ENCODE measurements at places on chromosomes 5 and 9. TPM values are rescaled to one million over a fixed set of nuclear protein-coding genes. Genes with fewer than 3 reads are reported as not detected.

DNA sequence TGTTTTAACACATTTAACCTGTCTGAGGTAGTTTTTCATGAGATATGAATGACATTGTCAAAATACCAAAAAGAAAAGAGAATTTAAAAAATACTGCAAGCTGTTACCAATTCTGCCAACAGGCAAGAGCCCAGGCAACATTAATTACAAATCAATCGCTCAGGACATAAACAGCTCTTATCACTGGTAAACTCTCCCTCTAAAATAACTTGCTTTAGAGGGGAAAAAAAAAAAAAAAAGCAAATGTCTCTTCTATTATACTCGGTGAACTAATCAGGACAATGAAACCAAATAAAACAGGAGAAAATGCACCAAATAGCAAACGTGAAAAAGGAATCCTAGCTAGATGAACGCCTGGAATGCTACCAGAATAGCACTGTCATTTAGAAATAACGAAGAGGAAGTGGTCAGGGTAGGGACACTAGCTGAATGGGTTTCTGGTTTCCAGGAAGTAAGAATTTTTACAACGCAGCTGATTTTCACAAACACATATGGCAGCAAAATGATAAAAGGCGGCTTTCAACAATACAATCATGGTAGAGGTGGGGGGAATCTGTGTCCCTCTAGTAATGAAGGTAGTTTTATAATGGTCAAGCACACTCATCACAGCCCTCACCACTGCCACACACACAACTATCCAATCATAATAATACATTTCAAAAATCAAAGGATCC lies 94.9 kb downstream of the DENND1A start:
- no peaks in the 10 kb centered on the region for H3K4me1 ChIP-seq
- H3K36me3 ChIP-seq: 0 out of 2 replicates have a peak, but pooled peaks cover 1% of the 10 kb centered on the region
- no peaks in the 10 kb centered on the region for H3K27me3 ChIP-seq
- H3K4me3 ChIP-seq: no peak overlapping the region
- DNase-seq: no peak
- H3K27ac ChIP-seq: no peak overlapping the region

- H3K36me3 ChIP-seq: no peaks in the 10 kb centered on the region
- H3K4me3 ChIP-seq: no peak overlapping the region
- H3K27ac ChIP-seq: no peak overlapping the region
- no peaks in the 10 kb centered on the region for H3K27me3 ChIP-seq
Observed at GRCh38 chr9:13759551-13759950, 480.1 kb upstream of the MPDZ start.

- H3K4me3 ChIP-seq: no peak overlapping the region
- no peak overlapping the region for H3K27ac ChIP-seq
- H3K27me3 ChIP-seq: no peaks in the 10 kb centered on the region
- H3K36me3 ChIP-seq: no peaks in the 10 kb centered on the region
- no peaks in the 10 kb centered on the region for H3K4me1 ChIP-seq
Observed at GRCh38 chr5:91271999-91272398, 111.1 kb downstream of the ARRDC3 start.

DNA sequence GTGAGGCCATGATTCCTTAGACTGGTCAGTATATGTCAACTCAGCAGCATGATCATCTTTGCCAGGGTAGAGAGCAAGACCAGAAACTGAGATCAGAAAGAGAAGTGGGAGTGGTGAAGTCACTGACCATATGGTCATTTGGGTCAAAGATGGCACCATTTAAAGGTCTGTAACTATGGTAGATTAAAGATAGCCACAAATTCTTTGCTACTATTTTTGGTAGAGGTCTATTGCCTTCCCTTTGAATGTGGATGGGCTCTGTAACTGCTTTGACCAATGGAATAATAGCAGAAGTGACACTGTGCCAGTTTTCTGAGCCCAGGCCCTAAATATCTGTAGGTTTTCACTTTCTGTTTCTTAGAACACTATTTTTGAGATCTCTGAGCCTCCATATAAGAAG lies 117.6 kb downstream of the PCSK1 start:
- H3K4me3 ChIP-seq: no peak overlapping the region
- no peak overlapping the region for H3K27ac ChIP-seq
- H3K4me1 ChIP-seq: peaks cover under 1% of the 10 kb centered on the region

DNA sequence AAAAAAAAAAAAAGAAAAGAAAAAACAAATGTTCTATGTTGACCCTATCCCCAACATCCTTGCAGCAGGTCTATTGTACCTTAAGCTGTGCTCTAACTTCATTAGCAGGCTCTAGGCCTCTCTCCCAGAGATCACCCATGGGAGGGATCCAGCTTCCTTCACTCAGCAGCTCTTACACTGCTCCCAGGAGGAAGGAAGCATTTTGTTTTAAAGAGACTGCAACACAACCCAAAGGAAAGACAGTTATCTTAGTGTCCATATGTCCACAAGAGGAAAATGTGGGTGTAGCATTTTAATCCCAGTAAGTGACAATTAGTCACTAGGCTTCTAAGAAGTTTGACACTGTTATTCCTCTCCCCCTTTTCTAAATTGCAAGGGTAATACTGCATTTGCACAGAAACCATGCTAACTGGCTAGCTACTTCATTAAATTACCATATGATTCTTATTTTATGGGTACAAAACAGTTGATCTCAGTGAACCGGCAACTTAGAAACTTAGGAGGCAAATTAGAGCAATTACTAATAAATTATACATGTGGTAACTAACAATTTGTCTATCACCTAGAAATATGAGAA lies 58.8 kb downstream of the MARCHF3 start:
- H3K36me3 ChIP-seq: no peaks in the 10 kb centered on the region
- H3K27me3 ChIP-seq: no peaks in the 10 kb centered on the region
- H3K4me3 ChIP-seq: no peak overlapping the region
- no peak overlapping the region for H3K27ac ChIP-seq
- no peak for DNase-seq
- no peaks in the 10 kb centered on the region for H3K4me1 ChIP-seq

DNA sequence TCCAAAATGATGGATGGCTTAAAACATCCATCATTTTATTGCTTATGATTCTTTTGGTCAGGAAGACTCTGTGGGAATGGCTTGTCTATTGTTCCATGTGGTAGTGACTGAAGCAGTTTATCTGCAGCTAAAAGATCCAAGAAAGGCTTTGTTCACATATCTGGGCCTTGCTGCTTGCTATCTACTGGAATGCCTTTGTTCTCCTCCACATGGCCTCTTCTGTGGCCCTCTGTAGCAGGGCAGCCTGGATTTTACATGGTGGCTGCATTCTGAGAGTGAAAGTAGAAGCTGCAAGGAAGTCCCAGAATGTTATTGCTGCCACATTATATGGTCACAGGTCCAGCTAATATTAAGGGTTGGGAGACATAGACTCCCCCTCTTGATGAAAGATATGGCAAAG lies 35.1 kb downstream of the DMXL1 start:
- H3K27me3 ChIP-seq: no peaks in the 10 kb centered on the region
- no peak overlapping the region for H3K27ac ChIP-seq
- no peaks in the 10 kb centered on the region for H3K4me1 ChIP-seq
- H3K36me3 ChIP-seq: no peaks in the 10 kb centered on the region
- no peak for DNase-seq
- no peak overlapping the region for H3K4me3 ChIP-seq

GRCh38 chr5:134000091-134000511 lies 4.7 kb downstream of the VDAC1 start:
- DNase-seq: no peak
- H3K4me3 ChIP-seq: no peak overlapping the region
- no peak overlapping the region for H3K27ac ChIP-seq
- H3K27me3 ChIP-seq: no peaks in the 10 kb centered on the region

GRCh38 chr9:106277966-106278365 lies 583.6 kb downstream of the TMEM38B start:
- no peaks in the 10 kb centered on the region for H3K36me3 ChIP-seq
- H3K27ac ChIP-seq: no peak overlapping the region
- no peak overlapping the region for H3K4me3 ChIP-seq
- H3K4me1 ChIP-seq: no peaks in the 10 kb centered on the region

Gene PDLIM4
- 26.5 TPM for total RNA-seq

DNA sequence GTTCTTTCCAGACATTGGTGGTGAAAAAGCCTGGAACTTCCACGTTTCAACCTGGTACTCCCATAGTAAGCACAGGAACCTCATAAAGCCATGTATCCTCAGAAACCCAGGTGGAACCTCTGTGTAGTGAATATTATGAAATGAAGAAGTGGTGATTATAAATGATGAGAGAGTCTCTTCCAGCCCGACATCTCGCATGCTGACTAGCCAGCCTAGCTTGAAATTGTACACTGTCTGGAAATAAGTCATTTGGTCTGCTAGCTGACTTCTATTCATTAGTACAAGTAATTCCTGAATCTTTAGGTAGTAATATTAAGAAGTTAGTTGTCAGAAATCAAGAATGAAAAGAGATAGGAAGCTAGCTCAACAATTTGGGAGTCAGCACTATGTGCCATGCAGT lies 203.3 kb downstream of the CWC27 start:
- DNase-seq: no peak
- no peak overlapping the region for H3K27ac ChIP-seq
- H3K4me1 ChIP-seq: no peaks in the 10 kb centered on the region
